ENCODE measurements at places on chromosomes 16 and 17. TPM values are rescaled to one million over a fixed set of nuclear protein-coding genes. Genes with fewer than 3 reads are reported as not detected.

The IL34 gene
- total RNA-seq = 10.2 TPM

The NHLRC4 gene
- 0.59 TPM for total RNA-seq

The SPATA22 gene
- 0.39 TPM for total RNA-seq

The PRSS36 gene
- total RNA-seq = 0.99 TPM

The EFTUD2 gene
- total RNA-seq = 68.9 TPM

The PRSS8 gene
- 9.6 TPM for total RNA-seq

The MMP25 gene
- total RNA-seq = 0.99 TPM

- DNase-seq = peak; percentile 96
Observed at GRCh38 chr17:68512247-68512959, at the start of gene PRKAR1A. PRKAR1A (plus strand) TSS chr17:68512430; CDS start chr17:68515400, 2,970 bp downstream.

DNA sequence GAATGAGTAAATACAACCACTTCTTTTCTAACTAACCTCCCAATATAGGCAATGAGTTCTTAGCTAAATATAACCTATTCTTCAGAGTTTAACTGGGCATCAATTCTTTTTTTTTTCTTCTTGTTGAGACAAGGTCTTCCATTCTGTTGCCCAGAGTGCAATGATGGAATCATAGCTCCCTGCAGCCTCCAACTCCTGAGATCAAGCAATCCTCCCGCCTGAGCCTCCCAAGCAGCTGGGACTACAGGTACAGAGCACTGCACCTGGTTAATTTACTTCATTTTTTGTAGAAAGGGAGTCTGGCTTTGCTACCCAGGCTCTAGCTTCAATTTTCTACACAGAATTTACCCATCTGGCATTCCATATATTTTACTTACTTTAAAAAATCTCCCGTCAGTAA, 1.1 kb downstream of the METTL16 start:
- no peak for DNase-seq

DNA sequence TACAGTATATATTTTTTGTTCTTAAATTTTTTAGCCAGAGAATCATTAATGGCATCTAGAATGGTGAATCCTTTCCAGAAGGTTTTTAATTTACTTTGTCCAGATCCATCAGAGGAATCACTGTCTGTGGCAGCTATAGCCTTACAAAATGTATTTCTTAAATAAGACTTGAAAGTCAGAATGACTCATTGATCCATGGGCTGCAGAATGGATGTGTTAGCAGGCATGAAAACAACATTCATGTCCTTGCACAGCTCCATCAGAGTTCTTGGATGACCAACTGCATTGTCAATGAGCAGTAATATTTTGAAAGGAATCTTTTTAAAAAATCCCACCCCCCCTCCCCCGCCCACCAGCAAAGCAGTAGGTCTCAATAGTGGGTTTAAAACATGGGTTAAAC, 51.4 kb downstream of the CACNG1 start:
- DNase-seq = no peak

DNA sequence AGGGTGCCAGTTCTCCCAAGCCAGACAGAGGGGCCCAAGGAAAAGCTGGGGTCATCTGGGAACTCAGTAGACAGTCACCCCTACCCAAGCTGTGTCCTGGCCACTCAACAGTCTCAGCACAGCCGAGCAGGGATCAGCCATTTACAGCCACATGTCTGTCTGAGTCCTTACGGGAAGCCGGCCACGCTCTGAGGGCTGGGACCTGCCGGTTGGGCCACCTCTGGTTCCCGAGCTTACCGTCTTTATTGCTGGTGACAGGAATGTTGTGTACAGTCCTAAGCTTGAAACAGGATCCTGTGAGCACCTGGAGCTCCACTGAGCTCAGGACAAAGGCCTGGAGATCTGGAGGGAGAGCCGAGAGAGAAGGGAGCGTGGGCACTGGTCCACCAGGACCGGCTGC, 59.8 kb downstream of the TIMM22 start:
- no peak for DNase-seq

DNA sequence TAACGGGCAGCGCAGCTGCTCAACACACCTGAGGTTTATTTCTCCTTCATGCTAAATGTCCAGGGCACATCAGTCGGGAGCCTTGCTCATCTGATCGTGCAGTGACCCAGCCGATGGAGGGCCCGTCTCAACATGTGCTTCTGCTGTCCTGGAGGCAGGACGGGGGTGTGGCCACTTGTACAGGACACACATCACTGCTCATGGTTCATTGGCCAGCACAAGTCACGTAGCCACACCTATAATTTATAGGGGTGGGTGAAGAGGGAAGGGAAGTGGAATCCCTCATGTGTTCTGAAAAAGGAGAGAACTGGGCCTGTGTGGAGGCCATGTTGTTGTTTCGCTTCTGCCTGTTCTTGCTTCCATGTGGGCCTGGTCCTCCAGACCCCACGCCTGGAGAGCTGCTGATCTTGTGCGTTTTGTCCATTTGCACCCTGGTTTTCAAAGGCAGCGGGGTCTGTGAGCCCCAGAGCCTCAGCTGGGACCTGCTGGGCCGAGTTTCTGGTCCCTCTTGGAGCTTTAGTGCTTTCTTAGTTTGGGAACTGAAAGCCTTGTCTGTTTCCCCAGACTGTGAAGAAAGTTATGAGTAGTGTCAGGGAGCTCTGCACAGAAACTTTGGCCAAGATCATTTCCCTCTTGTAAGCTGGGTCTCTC, 60.5 kb downstream of the CMIP start:
- no peak for DNase-seq

DNA sequence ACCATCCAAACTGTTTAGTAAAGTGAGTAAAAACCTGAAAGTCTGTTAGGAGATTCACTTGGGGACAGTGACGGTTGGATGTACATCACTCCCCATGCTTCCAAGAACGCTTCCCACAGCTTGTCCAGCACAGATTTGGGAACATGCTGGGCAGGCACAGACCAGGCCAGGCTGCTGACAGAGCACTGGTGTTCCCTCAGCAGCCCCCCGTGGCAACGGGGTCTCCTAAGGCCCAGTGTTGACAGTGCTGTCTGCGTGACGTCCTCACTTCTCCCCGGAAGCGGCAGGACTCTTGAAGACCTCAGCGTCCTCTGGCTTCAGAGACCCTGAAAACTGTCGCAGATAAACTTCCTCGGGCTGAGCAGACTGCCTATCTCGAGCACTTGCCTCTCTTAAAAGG, 8.9 kb upstream of the TRPV3 start:
- no peak for DNase-seq

DNA sequence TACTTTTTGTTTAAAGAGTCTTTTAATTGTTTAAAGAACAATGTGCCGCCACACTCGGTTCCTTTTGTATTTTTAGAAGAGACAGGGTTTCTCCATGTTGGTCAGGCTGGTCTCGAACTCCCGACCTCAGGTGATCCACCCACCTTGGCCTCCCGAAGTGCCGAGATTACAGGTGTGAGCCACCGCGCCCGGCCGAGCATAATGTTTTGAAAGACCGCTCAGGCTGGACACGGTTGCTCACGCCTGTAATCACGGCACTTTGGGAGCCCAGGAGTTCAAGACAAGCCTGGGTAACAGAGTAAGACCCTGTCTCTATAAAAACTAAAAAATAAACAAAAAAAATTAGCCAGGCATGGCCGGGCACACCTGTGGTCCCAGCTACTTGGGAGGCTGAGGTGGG, 59.8 kb downstream of the RNF213 start:
- no peak for DNase-seq

DNA sequence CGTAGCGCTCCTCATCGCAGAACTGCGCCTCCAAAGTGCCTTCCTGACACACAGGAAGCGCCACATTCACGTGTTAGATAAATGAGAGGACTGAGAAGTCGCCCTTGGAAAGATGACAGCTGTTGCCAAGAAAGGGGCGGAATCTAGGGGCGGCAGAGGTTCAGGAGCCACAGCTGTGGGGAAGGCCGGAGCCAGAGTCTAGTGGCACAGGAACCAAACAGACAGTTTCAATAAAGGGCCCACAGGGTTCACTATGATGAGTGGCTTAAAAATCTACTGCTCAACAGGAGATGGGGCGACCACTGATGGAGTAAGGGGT, 4.7 kb downstream of the FLCN start:
- DNase-seq = no peak

- DNase-seq = no peak
Observed at GRCh38 chr17:17416007-17416399, 60.8 kb upstream of the MED9 start.

DNA sequence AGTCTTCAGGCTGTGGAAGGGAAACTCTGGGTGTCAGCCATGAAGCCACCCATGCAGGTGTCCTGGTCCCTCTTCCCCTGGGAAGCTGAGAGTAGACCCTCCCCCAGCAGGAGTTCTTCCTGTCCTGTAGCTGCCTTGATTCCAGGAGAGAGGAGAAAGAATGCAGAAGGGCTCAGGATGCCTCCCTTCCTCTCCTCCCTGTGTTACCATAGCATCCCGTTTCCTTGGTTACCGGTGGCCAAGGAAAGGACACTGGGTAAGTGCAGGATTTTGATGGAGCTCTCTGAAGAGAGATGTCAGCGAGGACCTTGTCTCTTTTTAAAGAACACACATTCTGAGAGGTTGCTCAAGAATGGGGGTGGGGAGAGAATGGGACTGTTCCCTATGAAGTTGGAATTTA, 304.1 kb upstream of the N4BP1 start:
- no peak for DNase-seq

- DNase-seq = no peak
Observed at GRCh38 chr16:50731130-50731988, 10.5 kb upstream of the CYLD start.

DNA sequence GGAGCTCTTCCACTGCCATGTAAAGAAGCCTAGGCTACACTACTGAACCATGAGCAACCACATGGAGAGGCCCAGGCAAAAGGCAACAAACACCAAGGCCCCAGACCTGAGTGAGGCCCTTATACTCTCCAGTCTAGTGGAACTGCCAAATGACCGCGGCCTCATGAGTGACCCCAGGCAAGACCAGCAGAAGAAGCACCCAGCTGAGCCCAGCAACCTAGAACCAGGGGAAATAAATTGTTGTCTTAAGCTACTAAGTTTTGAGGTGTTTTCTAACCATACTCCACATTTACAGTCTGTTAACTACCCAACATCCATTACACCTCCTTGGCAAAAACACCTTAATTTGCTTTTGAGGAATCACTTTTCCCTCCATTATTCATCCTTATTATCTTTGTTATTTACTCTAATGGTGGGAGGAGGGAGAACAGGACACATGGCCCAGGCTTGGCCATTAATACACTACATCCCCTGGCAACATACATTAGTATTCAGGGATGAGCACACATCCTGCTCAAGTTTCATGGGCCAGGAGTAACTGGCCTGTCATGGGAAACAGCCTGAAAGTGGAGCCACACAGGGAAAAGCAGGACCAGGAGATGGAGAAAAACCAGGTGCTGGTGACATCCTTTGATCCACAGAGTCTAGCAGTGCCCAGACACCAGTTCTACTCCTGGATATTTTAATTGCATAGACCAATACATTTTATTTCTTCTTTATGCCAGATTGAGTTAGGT, 26.2 kb downstream of the SLC39A11 start:
- DNase-seq = no peak

DNA sequence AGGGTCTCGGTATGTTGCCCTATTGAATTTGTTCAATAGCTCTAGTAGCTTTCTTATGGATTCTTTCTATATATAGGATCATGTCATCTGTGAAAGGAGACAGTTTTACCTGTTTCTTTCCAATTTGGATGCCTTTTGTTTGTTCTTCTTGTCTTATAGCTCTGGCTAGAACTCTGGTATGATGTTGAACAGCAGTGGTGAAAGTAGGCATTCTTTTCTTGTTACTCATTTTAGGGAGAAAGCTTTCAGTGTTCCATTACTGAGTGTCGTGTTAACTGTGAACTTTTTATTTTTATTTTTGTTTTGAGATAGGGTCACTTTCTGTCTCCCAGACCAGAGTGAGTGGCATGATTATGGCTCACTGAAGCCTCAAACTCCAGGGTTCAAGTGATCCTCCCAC, 21.2 kb downstream of the EFCAB5 start:
- DNase-seq = no peak

DNA sequence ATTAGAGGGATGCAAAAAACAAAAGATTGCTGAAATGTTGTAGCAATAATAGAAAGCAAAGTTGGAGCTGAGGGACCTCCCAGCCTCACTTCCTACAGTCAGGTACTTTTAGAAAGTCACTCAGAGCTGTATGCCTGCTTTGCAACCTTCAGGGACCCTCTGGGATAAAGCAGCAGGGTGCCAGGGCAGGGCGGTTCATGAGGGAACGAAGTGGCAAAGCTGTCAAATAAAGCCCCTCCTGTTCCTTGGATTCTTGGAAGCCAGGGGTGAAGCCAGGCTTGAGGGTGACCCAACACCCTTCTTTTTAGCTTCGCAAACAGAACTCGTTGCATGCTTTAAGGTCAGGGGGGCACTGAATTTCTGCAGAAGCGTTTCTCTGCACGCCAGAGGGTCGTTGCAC, 767 bp downstream of the ATP2C2 start:
- DNase-seq = no peak

DNA sequence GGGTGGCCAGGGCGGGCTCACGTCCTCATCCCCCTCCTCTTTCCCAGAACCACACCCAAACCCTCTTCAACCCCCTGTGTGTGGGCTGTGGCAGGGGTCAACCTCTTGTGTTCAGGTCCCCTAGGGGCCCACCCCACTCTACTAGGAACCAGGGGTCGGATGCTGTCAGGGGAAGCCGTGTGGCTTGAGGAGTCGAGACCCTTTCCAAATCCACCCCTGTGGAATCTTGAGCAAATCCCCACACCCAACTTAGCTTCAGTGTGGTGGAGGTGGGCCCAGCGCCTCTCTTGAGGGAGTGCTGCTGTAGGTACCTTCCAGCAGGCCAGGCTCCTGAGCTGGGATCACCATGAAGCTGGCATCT, 121.5 kb downstream of the MRM1 start:
- DNase-seq = no peak

GRCh38 chr16:84054916-84055315, 12.3 kb upstream of the SLC38A8 start:
- no peak for DNase-seq

DNA sequence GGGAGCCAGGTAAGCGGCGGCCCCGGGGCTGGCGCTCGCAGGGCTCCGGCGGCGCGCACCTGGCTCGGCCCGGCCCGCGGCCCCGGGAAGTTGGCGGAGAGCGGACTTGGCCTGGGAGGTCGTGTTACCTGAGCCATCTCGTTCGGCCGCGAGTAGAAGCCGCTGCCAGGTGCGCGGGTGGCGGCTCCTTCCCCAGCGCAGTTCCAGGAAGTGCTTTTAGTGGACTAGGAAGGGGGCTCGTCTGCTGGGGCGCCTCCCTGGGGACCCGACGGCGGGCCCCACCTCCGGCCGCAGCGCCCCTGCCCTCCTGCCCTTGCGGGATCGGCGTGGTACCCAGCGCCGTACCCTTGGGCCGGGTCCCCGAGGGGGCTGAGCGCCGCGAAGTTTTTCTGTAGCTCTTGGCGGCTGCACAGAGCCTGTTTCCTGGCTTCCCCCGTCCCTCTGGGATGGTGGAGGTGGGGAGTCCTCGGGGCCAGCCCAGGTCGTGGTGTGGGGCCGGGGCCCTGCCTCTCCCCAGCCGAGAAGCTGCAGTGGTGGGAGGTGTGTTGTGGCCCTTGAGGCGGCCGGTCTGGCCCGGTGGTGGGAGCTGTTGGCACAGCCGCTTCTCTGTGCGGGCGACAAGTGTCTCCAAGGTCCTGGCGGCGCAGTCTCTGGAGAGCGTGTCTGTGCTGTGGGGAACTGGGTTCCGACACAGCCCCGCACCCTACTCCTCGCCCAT, 96.9 kb downstream of the RAB11FIP4 start:
- no peak for DNase-seq

Measured in skin of body (tissue), 3 donors.